GM23338 (cell line): ENCODE measurements at places on chromosomes 6 and 20. TPM values are rescaled to one million over a fixed set of nuclear protein-coding genes. Genes with fewer than 3 reads are reported as not detected.

Gene HLA-DQB2
- total RNA-seq, result not detected in 2 replicates

Gene MEI4
- 0.16 and 0.63 TPM in 2 replicates for total RNA-seq

Gene DAAM2
- total RNA-seq, result 2.5 and 4.9 TPM in 2 replicates

Gene ZBTB9
- 17.9 and 25.2 TPM in 2 replicates for total RNA-seq

Gene SYNE1
- 9.7 and 13.6 TPM in 2 replicates for total RNA-seq

Gene COL12A1
- 4.0 and 6.3 TPM in 2 replicates for total RNA-seq

Gene ZNF318
- total RNA-seq, result 13.4 and 19.5 TPM in 2 replicates

Gene PGC
- not detected in 2 replicates for total RNA-seq

Gene SAMD10
- total RNA-seq, result 2.8 and 7.3 TPM in 2 replicates

Gene TMEM30A
- 99.9 and 101 TPM in 2 replicates for total RNA-seq

Gene HLA-DOA
- total RNA-seq, result 30.5 and 34.2 TPM in 2 replicates

Gene JPH2
- 0.78 and 1.1 TPM in 2 replicates for total RNA-seq

Gene ULBP3
- total RNA-seq, result 3.3 and 4.2 TPM in 2 replicates

Gene RGS17
- 8.3 and 12.1 TPM in 2 replicates for total RNA-seq

Gene COMMD7
- total RNA-seq, result 84.7 and 86.4 TPM in 2 replicates

Gene ID4
- total RNA-seq, result 7.0 and 8.2 TPM in 2 replicates

Gene FNDC1
- 0.12 and 0.38 TPM in 2 replicates for total RNA-seq

Gene TULP1
- total RNA-seq, result 1.3 and 3.0 TPM in 2 replicates

Gene PRPH2
- total RNA-seq, result 0.52 and 0.89 TPM in 2 replicates

Gene ADISSP
- 79.0 and 86.6 TPM in 2 replicates for total RNA-seq

Gene ADGRF5
- not detected in 2 replicates for total RNA-seq

Gene HCRTR2
- not detected in 2 replicates for total RNA-seq
